ENCODE measurements at places on chromosomes 5 and 9.

- no peak for ATAC-seq
These were observed 1.2 kb downstream of the FCHSD1 start for GRCh38 chr5:141649972-141650371.

GRCh38 chr9:132647806-132648205 lies 22.0 kb downstream of the DDX31 start:
- ATAC-seq, result no peak

- peak; percentile 82 for ATAC-seq
These were observed 222.6 kb downstream of the ROR2 start for GRCh38 chr9:91727316-91727861.

GRCh38 chr5:147445917-147446316 lies 64.0 kb downstream of the DPYSL3 start:
- ATAC-seq, result no peak

DNA sequence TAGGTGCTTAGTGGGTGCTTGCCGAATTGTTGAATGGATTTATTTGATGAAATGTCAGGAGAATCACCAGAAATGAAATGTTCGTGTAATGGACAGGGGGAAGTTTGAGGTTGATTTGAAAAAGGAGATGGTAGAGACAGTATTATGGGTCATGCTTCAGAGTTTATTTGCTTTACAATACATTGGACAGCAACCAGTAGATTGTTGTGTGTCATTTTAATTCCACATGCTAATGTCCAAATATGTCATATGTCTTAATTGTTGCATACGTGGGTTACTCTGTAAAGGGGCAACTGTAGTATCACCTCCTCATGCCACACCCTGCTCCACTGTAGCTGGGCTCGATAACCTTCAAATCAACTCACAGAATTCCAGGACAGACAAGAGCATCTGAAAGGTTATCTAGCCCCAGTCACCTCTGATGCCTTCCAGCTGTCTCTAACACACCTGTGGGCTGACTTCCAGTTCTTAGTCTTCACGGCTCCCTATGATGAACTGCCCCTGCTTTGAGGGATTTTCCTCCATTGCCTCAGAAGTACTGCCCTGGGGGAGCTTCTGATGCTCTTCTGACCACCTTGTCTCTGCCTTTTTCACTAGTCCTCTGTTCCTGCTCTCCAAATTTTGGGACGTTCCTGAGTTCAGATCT lies 1.7 kb downstream of the PDCD1LG2 start:
- ATAC-seq, result no peak

- ATAC-seq, result no peak
These were observed 44.5 kb downstream of the WNK2 start for GRCh38 chr9:93228453-93228852.

- no peak for ATAC-seq
These were observed 293.2 kb downstream of the EPB41L4A start for GRCh38 chr5:112125903-112126302.

GRCh38 chr9:83242066-83242465 lies 179.1 kb upstream of the RASEF start:
- ATAC-seq, result no peak

GRCh38 chr9:77575785-77576184 lies 72.3 kb downstream of the GNA14 start:
- no peak for ATAC-seq

GRCh38 chr5:175059687-175060211 lies 335.4 kb downstream of the MSX2 start:
- no peak for ATAC-seq

GRCh38 chr9:4804531-4805016 lies 11.8 kb downstream of the RCL1 start:
- ATAC-seq, result no peak

GRCh38 chr9:129437626-129438323 lies 183.1 kb downstream of the C9orf50 start:
- peak; percentile 26 for ATAC-seq

- ATAC-seq, result no peak
These were observed 67.4 kb downstream of the LIX1 start for GRCh38 chr5:97074859-97075489.

DNA sequence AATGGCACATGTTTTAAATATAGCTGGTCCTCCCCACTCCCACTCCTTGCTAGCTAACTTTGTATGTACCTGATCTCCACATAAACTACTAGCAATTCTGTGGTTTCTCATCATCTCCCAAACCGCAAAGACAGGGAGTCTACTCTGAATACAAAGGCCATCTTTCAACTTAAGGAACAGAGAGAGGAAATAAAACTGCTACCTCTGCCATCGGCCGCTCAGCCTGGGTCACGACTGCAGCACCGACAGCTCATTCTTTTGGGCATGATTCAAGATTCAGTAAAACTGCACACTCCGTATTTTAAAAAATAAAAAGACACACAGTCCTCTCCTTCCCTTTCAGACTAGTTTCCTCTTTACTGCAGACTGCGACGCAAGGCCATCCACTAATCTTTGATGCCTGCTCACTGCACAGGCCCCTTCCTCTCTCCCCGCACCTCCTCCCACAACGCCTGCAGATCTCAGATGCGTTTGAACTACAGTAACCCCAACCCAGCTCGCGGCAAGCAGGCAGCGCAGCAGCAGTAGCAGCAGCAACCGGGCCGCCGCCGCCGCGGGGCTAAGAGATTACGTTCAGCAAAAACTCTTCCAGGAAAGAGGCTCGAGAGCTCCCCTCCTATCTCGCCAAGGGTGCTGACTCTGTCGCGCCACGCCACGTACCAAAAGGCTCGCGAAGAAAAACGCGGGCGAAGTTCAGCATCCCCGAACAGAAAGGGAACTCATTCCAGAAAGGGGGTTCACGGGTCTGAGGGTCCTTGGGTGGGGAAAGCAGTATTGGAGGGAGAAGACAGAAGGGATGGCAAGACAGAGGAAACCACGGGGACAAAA lies 1.5 kb downstream of the RNF145 start:
- ATAC-seq, result peak; percentile 64

GRCh38 chr5:164360589-164360988 lies 855.2 kb downstream of the MAT2B start:
- ATAC-seq, result no peak

- no peak for ATAC-seq
These were observed 222.4 kb downstream of the CACNA1B start for GRCh38 chr9:138099803-138100598.

DNA sequence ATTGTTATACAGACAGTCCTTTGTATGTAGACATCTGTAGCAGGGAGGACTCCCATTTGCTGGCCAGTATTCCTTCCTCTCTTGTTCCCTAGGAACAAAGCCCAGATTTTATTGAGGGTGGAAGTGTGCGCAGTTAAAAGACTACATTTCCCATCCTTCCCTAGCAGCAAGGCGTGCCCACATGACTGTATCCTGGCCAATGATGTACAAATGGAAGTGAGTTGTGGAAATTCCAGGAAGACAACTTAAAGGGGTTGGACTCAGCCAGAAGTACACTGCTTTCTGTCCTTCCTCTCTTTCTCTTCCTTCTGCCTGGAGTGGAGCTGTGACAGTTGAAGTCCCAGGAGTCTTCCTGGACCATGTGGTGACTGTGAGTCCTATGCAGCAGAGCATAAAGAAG lies 89.0 kb downstream of the HRH2 start:
- no peak for ATAC-seq
